ENCODE measurements at places on chromosomes 12 and 14.

DNA sequence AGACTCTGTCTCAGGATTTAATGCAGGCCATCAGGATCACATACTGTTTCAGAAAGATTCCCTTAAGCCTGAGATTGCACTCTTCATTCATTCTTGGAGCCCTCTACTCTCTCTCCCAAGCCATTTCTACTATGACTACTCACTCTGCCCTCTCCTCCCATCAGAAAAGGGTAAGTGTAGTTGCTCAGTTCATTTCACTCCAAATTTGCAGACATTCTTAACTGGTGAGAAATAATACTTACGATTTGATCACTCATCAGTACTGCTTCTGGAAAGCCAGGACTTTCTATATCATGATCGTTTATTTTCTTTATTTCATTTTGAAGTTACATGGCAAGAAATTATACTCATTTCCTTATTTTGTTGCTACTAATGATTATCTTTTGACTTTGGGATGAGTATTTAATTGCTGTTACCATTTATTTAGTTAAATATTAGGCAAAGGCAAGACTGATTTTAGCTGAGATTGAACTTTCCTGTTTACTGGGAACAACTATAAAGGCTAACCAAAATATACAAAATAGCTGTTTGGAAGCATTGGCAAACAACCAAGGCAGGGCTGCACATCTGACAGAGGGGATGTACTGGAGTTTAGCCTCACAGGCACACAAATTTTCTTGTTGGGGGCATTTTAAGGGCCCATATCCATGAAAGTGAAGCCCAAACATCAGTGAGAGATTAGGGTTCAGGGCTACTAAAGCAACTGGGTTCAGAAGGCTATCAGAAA lies 4.1 kb upstream of the RERG start:
- no peak for DNase-seq

- DNase-seq = no peak
These were observed 65.6 kb downstream of the TESC start for GRCh38 chr12:117033382-117034221.

DNA sequence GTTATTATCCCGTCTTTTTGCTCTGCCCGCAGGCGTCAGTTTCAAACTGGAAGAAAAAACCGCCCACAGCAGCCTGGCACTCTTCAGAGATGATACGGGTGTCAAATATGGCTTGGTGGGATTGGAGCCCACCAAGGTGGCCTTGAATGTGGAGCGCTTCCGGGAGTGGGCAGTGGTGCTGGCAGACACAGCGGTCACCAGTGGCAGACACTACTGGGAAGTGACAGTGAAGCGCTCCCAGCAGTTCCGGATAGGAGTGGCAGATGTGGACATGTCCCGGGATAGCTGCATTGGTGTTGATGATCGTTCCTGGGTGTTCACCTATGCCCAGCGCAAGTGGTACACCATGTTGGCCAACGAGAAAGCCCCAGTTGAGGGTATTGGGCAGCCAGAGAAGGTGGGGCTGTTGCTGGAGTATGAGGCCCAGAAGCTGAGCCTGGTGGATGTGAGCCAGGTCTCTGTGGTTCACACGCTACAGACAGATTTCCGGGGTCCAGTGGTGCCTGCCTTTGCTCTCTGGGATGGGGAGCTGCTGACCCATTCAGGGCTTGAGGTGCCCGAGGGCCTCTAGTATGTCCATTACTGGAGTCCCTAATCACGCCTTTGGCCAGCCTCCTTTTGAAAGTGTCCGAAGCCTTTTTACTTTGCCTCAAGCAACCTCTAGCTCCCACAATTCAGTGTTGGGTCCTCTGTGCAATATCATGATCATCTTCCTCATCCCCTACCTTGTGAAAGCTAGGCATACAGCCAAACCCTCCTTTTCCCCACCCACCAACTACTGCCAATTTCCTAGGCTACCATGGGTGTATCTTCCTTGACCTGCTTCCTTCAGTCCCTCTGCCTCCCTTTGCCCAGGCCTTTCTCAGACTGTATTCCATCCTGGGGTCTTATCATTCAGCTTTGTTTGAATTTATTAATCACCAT lies 891 bp downstream of the SPRYD4 start:
- DNase-seq = peak; percentile 10

GRCh38 chr14:100503251-100503650 lies 84.0 kb downstream of the BEGAIN start:
- DNase-seq = no peak

- no peak for DNase-seq
These were observed 181.6 kb downstream of the GRIP1 start for GRCh38 chr12:66497008-66497897.

- no peak for DNase-seq
These were observed 108.9 kb downstream of the DERA start for GRCh38 chr12:16020031-16020430.

DNA sequence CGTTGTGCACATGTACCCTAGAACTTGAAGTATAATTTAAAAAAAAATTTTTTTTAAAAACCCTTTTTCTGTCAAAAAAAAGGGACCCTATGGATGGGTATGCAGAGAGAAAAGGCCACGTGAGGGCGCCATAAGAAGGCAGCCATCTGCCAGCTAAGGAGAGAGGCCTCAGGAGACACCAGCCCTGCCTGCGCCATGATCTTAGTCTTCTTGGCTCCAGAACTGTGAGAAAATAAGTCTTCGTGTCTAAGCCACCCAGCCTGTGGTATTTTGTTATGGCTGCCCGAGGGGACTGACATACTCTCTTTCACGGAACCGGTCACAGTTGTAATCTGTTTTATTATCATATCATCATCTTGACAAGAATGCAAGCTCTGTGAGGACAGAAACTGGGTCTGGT lies 174.8 kb downstream of the EFCAB11 start:
- no peak for DNase-seq

- no peak for DNase-seq
These were observed 143.7 kb upstream of the DIO2 start for GRCh38 chr14:80354860-80355581.

GRCh38 chr12:46663318-46663717 lies 162.5 kb downstream of the SLC38A4 start:
- no peak for DNase-seq

- no peak for DNase-seq
These were observed 18.3 kb upstream of the ZFP36L1 start for GRCh38 chr14:68811171-68811570.

- no peak for DNase-seq
These were observed 67.9 kb downstream of the GNS start for GRCh38 chr12:64691227-64691794.

DNA sequence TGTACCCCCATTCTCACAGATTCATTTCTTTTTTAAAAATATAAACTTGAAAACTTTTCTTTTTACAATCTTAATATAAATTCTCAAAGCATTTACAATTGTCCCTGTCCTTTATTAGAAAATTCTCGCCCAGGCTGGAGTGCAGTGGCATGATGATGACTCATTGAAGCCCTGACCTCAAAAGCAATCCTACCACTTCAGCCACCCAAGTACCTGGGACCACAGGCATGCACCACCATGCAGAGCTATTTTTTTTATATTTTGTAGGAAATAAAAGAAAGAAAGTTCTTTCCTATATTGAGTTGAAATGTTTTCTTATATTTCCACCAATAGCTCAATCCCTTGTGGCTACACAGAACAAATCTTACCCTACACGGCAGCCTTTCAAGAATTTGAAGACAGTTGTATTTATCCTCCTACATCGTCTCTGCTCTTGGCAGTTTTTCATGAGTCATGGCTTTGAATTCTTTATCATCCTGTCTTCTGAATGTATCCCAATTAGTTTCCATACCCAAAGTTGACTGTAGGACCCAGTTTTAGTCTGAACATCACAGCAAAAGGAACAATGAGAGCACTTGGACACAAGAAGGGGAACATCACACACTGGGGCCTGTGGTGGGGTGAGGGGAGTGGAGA lies 52.4 kb downstream of the SYT1 start:
- DNase-seq = no peak

DNA sequence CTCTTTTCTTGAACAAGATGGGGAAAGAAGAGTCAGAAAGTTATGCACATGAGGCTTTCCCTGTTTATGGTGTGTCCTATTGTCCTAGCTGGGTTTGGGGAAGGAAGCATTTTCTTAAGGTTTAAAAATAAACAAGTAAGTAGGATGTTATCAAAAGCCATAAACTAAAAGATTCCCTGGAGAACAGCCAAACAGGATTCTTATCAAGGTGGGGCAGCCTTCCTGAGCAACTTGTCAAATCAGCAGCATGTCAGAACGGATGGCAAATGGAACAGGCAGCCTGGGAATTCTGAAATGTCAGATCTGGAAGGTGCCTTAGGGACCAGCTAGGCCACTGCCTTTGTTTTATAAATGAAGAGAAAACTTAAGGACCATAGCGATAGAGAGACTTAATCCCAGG lies 152.2 kb upstream of the RGS6 start:
- DNase-seq = no peak

GRCh38 chr12:51941604-51942003 lies 9.9 kb upstream of the ACVR1B start:
- DNase-seq = no peak

GRCh38 chr14:58107947-58108552 lies 44.0 kb downstream of the ARMH4 start:
- DNase-seq = peak; percentile 33

DNA sequence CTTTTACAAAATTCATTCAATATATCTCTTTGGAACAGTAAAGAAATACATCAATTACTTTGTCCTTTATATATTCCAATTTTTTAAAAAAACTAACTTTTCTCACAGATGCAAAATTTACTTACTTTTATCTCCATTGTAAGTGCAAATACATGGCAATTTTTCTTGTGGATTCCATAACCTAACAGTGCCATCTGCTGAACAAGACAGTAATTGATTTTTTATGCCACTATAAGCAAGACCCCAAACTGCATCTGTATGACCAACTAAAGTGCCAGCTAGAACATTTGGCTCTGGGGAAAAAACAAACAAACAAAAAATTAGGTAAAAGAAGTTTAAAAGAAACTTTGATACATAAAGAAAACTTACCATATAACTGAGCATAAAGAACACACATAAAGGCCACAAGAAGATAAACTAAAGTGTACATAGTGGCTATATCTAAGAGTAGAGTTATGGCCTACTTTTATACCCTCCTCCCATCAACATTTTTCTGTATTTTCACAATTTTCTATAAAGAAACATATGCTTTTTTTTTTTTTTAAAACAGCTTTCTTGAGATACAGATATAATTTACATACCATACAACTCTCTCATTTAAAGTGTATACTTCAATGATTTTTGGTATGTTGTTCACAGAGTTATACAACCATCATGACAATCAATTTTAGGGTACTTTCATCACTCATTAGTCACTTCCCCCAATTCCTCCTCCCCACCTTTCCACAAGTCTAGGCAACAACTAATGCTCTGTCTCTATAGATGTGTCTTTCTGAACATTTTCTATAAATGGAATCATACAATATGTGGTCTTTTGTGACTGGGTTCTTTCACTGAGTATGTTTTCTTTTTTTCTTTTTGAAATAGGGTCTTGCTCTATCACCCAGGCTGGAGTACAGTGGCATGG lies 32.6 kb downstream of the COCH start:
- DNase-seq = no peak

DNA sequence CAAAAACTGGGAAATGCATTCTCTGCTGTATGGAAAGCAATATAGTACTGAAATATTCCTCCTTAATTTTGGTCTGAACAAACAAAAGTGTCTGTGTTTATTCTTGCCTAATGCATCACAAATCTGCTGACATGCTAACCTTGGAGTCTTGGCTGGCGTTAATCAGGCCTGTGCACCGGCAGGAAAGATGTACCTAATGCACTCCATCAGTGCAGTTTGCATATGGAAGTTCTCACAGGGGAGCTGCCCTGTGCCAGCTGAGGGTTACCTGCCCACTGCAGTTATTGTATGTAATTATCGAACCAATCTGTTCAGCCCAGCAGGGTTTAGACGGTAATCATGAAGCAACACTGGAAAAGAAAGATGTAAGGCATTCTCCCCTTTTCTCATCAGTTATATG lies 76.9 kb downstream of the VRK1 start:
- DNase-seq = no peak

DNA sequence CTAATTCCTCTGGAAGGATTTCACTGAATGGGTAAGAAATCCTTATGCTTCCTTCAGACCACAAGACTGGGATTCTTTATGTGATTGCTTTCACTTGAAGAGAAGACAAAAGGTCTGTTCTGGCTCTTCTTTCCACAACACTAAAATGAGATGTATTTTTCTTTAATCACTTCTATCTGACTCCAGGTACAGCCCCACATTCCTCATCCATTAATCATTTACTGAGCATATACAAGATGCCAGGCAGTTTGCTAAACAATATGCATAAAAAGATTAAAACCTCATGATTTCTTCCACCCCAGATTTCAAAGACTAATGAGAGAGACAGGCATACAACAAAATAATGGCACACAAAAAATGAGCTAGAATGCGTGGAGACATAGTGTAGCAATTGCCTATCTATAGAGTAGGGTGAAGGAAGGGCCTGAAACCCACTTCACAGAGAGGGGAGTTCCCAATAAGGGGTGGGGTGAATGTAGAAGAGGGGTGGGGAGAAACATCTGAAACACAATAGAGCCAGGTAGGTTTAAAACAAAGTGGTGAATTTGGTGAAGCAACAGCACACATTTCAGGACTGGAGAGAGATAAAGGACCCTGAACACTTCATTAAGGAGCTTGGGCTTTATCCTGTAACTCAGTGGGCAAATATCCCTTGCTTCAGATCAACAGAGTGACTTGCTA lies 65.1 kb upstream of the PRB2 start:
- no peak for DNase-seq

- DNase-seq = no peak
These were observed 50.9 kb downstream of the SLC4A8 start for GRCh38 chr12:51475543-51475942.

DNA sequence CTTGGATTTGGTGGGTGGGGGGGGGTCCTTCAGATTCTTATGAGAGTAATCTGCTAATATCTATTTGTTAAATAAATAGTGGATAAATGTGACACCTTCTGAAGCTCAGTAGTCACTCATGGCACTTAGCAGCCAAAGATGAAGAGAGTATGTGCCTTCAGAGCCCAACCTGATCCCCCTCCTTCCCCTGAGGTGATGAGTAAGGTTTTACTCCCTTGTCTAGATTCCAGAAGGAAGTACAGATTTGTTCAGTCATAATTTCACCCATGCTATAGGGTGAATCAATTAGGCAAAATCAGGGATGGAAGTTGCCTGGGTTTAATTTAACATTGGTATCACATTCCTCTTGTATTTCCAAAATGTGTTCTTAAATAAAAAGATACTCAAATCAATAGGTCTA lies 340.3 kb upstream of the ATP2B1 start:
- no peak for DNase-seq

DNA sequence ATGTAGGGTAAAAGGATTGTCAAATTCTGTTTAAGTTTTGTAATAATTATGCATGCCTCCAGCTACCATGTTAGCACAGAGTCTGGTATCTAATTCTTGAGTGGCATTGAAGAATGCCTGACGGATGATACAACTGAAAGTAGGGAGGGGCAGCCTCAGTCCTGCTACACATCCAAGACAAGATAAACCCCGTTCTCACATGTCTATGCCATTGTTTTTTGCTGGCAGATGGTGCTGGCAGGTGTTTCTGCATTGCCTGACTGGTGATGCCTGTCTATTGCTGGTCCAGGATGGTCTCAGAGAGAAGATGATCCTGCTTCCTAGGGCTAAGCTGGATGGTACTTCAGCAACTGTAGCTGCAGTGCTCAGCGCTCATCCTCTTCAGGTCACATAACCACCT lies 245.8 kb upstream of the NAV3 start:
- no peak for DNase-seq
